ENCODE measurements at places on chromosomes 16 and 17. TPM values are rescaled to one million over a fixed set of nuclear protein-coding genes. Genes with fewer than 3 reads are reported as not detected.

GRCh38 chr17:18182110-18182977 is 1.3 kb upstream of the ALKBH5 start:
- no peak for DNase-seq

DNA sequence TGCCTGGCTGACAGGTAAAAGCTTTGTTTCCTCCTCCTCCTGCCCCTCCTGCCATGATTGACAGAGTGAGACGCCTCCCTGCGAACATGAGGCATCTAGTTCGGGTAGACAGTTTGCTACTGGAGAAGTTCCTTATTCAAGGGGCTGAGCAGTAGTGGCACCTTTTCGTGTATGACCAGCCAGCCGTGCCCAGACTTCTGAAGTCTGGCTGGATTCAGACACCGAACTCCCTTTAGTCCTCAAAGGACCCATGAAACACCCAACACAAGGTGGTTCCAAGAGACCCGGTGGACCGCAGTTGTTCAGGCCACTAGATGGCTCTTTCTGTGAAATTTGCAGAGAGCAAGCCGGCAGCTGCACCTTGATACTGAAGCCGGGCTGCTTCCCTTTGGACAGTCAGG is 192.8 kb downstream of the XYLT1 start:
- no peak for DNase-seq

DNA sequence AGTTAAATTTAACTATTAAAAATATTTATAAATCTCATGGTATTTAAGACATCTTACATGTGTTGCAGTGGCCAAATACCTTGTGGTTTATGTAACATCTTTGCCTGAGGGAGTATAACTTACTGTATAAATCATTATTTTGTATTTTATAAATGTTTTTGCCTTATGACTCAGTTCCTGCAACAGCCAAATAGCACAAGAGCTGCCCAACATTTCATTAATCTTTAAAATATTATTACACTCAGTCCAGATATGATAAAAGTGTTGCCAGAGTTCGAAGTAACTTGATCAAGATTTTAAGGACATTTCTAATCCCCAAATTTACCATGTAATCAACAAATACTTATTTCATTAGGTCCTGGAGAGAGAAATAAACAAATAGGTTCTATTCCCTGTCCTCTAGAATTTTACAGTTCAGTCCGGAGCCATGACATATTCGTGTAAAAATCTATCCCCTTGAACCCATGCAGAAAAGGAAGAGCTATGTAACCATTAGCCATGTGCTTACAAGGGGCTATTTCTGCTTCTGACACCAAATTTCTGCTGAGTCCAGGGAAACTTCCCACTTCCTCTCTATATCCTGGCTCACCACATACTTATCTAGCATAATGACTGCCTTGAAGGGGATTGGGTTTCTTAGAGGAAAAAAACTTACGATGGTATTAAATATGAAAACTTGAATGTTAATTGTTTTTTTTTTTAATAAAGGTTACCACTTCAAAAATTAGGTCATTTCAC is 44.0 kb downstream of the IRX6 start:
- DNase-seq, result no peak

GRCh38 chr16:5944971-5945370 is 847.4 kb upstream of the EEF2KMT start:
- DNase-seq, result no peak

- DNase-seq, result no peak
These were observed 211.9 kb downstream of the KATNIP start for GRCh38 chr16:27761816-27762215.

DNA sequence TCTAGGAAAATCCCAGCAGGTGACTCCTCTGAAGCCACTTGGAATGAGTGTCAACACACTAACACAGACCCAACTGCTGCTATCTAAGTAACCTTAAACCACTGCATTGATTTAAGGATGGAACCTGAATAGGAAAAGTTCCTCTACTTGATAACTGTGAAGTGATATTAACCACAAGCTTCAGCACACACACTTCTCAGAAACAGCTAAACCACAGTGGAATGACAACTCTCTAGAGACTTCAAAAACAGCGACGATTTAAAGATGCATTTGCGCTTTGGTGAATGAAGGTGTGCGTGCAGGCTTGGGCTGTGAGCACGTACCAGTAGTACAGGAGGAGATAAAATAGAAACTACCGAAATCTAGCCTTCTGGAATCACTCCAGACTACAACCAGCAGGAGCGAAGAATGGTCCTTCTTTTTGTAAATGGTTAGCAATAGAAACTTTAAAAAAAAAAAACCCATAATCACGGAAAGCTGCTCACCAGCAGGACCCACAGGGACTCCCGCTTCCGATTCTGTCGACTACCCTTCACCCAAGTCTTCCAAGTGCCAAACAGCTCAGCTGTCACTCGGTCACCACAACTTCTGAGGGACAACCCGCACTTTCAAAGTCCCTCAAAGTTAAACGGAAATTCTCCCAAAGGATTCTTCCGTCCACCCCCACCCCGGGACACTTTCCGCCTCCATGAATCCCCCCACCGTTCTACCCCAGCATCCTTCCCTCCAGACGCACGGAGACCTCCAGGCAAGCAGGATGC is 137.7 kb upstream of the CORO6 start:
- DNase-seq, result no peak

DNA sequence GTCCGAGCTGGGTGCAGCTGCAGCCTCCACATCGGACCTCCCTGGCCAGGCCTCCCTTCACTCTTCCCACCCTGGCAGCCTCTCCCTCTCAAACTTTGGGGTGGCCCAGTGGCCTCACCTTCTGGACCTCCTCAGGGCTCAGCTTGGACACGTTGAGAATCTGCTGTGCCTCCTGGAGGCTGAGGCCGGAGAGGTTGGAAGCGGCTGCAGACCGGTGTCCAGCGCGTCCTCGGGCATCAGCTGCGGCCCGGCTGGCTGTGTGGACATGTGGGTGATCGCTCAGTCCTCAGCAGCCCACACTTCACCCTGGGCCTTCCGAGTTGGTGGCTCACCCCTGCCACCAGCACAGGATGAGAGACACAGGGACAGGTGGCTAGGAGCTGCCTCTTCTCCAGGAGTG is 9.9 kb downstream of the PAM16 start:
- no peak for DNase-seq

DNA sequence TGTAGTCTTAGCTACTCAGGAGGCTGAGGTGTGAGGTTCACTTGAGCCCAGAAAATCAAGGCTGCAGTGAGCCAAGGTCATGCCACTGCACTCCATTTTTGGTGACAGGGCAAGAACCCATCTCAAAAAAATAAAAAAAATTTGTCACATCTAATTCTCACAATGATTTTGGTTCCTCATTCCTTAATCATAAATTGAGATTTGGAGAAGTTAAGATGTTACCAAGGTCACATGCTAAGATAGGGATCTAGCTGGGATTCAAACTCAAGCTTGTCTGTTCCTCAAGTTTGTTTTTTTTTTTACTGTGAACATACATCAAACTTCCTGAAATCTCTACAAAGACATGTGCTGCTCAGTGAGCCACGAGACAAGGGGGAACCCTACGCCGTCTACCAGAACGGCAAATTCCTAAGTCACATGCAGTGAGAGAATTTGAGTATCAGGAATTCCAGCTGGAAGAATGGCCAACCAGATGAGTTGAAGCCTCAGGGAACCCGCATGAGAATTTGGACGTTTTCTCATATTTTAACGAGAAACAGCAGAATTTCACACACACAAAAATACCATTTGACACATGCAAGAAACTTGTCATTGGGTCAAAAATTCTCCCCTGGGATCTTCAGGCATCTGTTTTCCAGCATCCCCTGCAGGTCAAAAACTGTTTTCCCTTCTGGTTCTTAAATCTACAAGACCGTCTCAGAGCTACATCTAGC is 414.1 kb upstream of the GOT2 start:
- DNase-seq, result no peak

DNA sequence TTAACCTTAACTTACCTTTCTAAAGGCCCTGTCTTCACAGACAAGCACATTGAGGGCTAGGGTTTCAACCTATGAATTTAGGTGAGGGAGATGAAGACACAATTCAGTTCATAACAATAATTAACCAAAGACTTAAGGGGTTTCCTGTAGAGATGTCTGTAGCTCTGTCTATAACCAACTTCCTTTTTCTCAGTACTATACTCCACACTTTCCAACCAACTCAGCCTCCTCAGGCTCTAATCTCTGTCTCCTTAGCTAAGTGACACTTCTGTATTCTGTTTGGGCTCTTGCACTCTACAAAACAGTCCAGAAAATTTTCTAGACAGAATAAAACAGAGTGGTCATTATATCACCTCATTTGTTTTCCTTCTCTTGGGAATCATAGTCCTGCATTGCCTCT is 25.8 kb downstream of the CAPNS2 start:
- no peak for DNase-seq

DNA sequence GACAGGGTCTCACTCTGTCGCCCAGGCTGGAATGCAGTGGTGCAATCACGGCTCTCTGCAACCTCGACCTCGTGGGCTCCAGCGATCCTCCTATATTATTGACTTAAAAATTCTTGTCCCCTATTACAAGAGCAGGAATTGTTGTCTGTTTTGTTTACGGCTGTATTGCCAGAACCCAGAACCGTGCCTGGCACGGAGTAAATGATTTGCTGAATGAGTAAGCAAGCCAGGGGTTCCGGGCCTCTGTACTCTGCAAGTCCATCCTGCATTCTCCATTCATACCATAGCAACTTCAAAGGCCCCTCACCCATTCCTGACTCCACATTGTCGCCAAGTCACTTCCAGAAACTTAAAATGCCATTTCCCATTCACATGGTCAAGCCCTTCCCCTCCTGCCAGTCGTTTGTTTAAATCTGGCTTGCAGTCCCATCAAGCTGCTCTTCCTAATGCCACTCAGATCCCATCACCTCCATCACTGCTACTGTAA is 6.9 kb downstream of the ADCY9 start:
- no peak for DNase-seq

GRCh38 chr16:50390371-50390771 is 21.6 kb upstream of the BRD7 start:
- DNase-seq, result no peak

DNA sequence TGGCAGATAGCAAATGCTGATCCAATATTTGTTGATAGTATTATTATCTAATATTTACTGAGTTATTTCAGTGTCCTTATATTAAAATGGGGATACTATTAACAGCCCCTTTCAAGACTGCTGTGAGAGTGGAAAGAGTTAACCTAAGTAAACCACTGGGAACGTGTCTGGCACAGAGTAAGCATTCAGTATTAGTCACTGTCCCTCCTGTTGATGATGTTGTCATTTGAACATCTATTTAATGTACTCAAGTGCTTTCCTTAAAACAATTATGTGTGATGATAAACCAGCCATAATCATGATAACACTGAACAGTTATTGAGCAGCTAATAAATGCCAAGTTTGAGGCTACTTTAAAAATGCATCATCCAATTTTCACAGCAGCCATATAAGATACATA is 135.7 kb upstream of the XYLT1 start:
- no peak for DNase-seq

DNA sequence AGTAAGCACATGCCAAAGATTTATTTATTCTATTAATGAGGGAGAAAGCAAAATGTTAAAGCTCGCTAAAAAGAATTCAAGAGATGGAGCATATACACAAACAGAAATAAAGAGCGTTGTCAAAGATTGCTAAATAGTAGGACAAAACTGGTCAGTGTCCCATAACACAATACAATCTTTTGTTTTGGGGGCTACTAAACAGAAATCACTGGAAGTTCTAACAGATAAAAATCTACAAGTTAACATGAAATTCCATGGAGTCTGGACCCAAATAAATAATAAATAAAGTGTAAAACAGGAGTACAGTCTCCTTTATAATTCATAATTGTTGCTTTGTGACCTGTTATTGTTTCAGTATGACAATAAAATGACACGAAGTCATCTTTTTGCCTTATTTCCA is 115.2 kb upstream of the CNTNAP4 start:
- DNase-seq, result no peak

DNA sequence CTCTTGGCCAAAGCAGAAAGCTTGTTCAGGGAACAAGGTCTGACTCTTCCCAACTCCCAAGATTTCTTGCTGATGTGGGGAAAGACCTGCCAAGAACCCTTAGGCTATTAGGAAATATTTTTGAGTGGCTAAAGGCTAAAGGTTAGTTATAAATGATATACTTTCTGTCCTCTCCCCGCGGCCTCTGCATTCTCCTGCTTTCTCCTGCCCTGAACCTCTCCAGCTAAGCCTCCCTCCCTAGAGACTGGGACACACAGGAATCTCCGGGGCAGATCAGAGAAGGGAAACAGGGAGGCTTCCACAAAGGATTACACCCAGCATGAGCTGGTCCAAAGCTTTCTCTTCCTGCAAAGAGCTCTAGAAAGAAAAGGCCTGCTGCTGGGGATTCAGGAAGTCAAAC is 2.3 kb downstream of the SLC43A2 start:
- DNase-seq, result no peak

DNA sequence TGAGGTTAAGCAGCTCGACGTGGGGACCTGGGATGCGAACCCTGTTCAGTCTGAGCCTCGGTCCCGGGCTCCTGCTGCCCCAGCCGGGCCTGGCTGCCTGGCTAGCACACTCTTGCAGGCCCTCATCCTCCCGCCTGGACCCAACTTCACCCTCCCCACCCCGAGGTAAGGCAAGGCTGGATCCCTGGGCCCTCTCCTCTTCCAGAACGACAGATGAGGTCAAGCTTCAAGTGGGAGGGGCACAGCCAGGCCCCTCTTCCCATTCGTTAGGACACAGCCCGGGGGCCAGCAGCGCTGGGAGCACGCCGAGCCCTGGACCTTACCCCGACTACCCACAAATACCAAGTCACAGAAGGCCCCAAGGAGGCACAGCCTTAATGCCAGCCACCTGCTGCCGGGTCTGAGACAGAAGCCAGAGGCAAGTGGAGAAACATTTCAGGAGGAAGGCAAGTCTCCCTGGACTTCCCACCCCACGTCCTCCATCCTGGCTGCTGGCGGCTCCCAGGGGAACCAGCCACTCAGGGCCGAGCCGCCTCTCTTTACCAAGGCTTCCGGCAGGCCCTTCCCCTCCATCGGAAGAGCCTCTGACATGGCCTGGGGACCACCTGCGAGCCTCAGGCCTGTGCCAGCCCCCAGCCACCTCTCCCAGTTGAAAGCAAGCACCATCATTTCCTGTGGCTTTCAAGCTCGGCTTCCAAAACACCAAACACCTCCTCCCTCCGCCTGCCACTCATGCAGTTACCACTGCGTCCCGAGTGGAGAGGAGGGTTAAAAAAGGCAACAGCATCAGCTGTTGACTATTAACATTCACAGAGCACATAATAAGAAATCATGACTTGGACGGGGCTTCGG is 59.9 kb downstream of the RPH3AL start:
- peak; percentile 73 for DNase-seq

- no peak for DNase-seq
These were observed 961 bp downstream of the FGF11 start for GRCh38 chr17:7440113-7440833.

Gene ARL5C
- not detected for total RNA-seq

Gene MMP28
- 1.2 TPM for total RNA-seq

Gene LIMD2
- total RNA-seq, result 7.5 TPM

Gene BCAR1
- 80.3 TPM for total RNA-seq

Gene ITGB3
- total RNA-seq, result 5.7 TPM

Gene TAC4
- 1.7 TPM for total RNA-seq

Gene CEMP1
- total RNA-seq, result not detected

Gene ZACN
- total RNA-seq, result not detected

Measured in cardiac septum (tissue), 1 donor.